ENCODE measurements at places on chromosomes 2 and 18.

GRCh38 chr2:241018051-241018891 lies 19.9 kb downstream of the SNED1 start:
- DNase-seq = no peak

DNA sequence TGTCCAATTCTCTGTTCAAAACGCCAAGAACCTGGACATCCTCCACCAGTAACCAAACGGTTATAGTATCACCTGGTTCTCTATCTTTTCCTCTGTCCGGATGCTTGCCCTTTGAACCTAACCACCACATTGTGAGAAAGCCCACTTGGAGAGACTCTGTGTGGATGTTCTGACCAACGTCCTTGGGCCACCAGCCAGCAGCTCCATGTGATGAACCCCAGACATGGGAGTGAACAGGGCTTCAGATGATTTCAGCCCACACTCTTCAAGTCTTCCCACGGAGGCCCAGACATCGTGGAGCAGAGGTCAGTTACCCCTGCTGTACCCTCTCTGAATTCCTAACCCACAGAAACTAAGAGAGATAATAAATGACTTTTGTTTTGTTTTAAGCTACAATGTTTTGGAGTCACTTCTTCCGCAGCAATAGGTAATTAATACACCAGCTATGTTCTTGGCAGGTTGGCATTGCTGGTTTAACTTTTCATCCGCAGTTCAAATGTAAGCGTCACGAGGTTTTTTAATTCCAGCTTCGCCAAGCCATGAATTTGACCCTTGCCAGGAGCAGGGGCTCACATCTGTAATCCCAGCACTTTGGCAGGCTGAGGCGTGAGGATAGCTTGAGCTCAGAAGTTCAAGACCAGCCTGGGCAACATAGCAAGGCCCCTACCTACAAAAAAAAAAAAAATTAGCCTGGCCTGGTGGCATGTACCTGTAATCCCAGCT lies 36.1 kb upstream of the ZNF532 start:
- no peak for DNase-seq

DNA sequence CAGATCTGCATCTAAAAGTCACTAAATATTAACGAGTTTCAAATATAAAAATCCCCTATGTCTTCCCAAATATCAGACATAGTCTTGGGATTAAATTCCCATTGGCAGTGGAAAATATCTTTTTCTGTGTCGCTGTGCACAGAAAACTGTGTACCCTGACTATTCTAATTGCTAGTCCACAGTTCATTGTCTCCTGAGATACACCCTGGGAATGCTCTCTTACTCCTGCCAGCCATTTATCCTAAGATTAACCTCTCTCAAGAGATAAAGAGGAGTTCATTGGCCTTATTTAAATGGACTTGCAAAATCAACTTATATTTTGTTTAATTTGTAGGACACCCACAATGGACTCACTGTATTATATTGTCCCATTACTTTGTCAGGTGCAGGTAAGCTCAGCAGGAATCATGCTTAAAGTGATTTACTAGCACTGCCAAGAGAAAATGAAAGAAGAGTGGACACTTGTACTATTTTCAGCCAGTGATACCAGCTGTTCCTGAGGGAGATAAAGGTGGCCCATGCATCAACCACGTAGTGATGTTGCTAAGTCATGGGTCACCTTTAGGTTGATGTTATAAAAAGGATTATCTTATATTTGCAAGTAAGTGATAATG lies 553.8 kb downstream of the PIK3C3 start:
- no peak for DNase-seq

DNA sequence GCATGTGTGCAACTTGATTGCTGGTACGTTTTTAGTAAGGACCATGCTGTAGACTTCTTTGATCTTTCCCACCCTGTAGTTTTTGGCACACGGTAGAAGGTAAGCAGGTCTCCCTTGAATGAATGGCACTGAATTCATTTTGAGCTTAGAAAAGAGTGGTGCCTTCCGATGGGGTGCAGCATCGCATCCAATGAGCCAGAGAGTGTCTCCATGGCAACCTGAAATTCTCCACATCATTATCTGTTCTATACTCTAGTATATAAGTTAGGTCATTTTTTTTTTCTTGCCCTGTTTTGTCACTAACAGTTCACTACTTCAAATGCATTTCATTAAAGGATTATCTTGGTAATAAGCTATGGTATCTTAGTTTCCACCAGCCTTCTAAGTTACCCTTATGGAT lies 81.2 kb upstream of the REV1 start:
- DNase-seq = no peak

GRCh38 chr2:137676346-137676745 lies 287.9 kb upstream of the HNMT start:
- no peak for DNase-seq

DNA sequence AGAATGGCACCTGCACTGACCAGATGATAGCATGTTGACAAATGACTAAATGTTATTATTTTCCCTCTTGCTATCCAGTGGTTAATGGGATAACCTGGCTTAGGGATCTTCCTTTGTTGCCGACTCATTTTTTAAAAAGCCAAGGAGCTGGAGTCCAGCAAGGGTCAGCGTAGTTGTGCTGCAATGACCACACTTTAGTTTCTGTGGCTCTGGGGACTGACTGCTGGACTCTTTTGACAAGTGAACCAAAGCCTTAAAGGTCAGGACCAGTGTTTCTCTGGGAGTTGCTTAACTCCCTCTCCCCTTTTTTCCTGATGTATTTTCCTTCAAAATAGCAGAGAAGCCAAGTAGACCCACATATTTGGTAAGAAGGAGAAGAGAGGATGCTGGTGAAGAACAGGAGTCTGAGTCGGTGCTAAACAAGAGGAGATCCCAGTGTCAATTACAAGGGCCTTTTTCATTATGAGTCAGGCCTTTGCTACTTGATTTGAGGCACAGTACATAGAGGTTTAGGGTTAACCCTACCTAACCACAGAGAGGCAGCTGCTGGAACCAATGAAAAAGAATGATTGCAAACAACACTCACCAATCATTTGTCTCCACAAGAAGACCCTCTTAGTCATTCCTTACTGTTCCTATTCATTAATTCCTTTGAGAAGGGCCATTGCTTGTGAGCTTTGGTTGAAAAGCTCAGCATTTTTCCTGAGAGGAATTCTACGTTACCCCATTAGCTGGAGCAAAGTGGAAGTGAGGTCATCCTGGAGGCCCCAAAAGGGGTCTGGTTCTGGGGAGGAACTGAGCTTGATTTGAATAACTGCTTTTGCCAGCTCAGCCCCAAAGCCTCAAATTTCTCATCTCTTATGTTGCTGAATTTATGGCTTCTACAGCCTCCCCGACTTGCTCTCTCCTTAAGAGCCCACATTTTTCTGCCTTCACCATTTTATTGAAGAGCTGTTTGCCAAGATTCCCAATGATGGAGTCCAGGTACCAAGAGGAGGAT lies 137.6 kb upstream of the HNMT start:
- no peak for DNase-seq

DNA sequence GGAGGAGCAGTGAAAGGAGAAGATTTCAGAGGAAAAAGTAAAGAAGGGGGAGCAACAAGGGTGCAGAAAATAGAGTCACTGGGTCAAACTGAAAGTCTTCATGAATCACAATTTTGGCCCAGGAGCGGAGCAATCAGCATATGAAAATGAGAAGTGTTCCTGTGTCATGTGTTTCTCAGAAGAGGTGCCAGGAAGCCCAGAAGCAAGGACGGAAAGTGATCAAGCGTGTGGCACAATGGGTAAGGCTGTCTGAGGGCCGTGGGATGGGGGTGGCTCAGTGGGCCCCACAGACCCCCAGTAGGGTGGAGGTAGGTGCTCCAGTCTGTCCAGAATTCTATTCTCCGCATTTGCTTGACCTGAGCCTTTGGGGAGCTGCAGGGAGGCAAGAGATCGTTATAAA lies 44.2 kb downstream of the SP140 start:
- DNase-seq = no peak

DNA sequence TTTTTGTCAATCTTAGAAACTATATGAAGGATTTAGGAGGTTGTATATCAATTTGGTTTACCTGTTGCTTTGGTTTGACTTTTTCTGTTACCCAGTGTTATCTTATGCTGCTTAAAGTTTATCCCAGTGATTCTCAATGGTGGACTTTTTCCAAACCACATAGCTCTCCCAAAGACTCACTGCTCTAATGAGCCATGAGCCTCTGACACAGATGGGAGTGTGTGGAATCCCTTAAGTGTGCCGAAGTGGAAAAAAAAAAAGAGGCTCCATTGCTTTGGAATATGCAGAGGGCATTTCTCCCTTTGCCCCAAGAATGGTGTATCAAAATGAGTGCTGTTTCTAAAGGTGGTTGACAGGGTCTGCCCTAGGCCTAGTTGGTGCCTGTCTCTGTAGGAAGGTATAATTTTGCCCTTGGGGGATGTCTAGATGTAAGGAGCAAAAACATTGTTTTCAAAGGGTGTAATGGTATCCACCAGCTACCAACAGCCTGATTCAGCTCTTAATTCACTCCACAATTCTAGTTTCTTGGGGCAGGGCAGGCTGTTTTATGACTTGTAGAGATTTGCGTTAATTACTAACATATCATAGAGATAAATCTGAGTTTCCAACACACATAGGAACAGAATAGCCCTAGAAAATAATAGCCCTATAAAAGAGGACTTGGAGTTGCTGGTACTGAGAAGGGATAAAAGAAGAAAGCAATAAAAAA lies 64.3 kb upstream of the CYP26B1 start:
- no peak for DNase-seq

- DNase-seq = no peak
Observed at GRCh38 chr2:20530520-20530919, 83.6 kb downstream of the RHOB start.

DNA sequence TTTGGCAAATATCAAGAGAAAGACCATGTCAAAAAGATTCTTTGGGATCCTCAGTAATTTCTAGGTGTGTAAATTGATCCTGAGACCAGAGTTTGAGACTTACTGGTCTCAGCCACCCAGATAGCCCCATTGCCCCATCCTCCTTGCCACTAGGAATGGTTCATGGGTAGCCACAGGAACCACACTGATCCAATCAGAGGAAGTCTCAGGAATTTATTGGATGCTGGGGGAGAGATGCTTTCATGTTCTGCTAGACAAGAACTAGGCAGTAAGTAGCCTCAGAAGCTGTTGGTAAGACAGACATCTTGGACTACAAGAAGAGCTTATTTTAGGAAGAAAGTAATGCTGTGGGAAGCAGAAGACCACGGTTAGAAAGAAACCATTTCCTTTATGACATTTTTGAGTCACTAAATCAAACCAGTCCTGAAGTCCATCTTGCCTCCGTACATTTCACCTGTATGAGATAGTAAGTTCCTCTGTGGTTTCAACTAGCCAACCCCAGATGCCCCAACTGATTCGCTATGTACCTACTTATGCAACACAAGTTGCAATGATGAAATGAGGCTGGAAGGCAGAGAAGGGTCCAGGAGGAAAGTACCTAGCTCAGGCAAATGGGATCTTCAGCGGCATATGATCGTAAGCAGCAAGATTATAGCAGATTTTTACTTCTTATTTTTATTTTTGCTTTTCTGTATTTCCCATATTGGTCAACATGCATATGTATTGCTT lies 3.6 kb upstream of the ST3GAL5 start:
- DNase-seq = no peak

- no peak for DNase-seq
Observed at GRCh38 chr2:100776445-100776844, 43.5 kb upstream of the NPAS2 start.

GRCh38 chr18:39274535-39274934 lies 1708.9 kb upstream of the CELF4 start:
- no peak for DNase-seq

DNA sequence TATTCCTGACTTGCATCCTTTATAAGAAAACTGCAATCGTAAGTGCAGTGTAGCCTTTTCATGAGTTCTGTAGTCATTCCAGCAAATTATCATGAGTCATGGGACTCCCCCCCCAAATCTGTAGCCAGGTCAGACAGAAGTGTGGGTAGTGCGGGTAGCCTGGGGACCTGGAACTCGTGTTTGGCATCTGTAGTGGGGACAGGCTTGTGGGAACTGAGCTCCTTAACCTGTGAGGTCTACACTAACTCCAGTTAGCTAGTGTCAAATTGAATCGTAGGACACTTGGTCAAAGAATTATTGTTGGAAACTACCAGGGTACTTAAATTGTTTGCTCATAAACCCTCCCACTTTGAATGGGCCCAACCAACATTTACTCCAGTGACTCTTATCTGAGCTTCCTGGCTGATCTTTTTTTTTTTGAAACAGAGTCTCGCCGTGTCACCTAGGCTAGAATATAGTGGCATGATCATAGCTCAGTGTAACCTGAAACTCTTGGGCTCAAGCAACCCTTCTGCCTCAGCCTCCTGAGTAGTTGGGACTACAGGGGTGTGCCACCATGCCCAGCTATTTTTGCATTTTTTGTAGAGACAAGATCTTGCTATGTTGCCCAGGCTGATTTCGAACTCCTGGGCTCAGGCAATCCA lies 12.4 kb downstream of the PFN4 start:
- no peak for DNase-seq

DNA sequence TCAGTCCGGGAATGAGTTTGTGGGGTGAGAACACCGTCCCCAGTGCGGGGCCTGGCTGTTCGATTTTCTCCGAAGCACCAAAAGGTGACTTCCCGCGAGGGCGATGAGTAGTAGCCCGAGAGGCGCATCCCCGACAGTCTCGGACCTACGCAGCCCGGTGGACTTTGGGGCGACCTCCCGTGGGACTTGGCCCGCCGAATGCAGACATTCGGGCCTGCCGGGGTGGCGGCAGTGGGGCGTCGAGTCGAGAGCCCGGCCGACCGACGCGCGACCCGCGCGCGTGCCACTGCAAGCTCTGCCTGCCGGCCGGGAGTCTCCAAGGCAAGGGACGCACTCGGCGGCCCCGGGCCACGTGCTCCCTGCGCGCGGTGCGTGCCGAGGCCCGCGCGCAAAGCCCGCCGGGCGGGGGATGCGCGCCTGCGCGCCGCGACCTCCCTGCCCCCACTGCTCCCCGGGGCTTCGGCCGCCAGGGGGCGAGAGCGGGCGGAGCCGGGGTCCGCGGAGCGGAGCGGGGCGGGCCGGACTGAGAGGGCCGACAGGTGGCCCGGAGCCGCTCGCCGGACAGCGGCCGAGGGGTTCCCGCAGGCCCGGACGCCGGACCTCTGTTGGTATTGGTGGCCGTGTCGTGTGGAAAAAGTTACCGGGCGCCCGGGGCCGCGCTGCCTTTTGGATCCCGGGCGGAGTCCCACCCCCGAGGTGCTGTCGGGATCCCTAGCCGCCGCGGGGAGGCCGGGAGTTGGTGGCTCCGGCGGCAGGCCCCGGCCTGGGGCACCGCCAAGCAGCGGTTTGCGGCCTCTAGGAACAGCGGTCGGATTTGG lies 1.9 kb downstream of the PTMA start:
- DNase-seq = peak; percentile 52

DNA sequence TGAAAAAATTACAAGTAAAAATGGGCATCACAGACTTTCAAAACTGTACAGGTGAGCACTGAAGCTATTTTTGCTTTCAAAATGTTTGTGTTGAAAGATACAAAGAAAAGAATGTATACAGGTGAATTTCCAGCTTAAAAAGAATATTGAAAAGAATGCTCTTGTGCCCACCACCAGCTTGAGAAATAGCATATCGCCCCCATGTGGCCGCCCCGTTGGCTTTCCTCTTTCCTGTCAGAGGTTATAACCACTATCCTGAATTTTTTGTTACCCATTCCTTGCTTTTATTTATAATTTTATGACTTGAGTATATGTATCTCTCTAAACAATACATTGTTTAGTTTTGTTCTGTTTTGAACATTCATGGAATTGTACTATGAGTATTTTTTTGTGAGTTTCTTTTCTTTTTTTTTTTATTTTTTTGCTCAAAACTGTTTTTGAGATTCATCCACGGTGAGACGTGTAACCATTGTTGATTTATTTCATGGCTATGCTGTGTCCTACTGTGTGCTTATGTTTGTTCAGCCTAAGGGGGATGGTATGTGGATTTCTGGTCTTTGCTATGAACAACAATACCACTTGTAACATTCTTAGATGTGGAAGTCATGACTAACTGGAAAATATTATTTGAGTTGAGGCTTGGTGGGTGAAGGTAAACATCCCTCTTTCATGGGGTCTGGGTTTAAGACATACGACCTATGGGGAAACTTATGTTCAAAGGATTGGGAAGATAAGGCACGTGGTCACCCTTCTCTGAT lies 11.6 kb downstream of the TRPM8 start:
- DNase-seq = peak; percentile 52

All from NCI-H1694 treated with DMSO at 0.1 percent for 48 hours (cell line).